ENCODE measurements at places on chromosomes 1 and 21.
A peak's percentile ranks its signal among the peaks of the same experiment; 100 is the strongest.

DNA sequence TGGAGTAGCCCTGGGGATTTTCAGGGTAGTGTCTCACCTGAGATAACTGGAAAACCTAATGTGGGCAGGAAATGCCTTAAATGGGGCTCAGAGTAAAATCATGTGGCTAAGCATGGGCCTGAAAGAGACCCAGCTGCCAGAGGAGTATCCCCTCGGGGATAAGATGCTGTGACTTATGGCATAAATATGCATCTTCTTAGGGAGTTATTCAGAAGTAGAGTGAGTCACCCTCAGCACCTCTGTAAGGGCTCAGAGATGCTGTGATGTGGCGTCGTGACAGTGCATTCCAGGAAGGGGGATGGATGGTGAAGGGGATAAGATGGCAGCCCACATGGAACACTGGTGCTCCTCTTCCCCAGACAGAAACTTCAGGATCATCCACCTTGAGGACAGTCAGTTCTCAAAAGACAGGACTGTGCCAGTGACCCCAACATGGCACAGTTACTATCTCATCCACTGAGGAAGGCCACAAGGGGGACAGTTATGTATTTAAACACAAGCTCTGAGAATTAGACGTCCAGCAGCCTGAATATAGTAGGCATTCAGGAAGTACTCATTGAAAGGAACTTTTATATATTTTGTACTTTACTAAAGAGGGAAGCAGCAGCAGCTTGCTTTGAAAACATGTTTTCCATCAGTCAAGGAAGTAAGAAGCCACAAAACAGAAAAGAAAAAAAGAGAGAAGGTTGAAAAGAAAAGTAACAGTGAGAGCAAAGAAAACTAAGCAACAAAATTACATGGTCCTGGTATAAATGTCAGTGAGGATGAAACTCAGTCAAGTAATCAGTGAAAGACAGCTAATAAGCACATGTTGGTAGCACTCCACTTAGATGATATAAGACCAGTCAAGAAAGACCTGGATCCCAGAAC is 8.3 kb downstream of the IL24 start:
- DNase-seq = peak; percentile 64

DNA sequence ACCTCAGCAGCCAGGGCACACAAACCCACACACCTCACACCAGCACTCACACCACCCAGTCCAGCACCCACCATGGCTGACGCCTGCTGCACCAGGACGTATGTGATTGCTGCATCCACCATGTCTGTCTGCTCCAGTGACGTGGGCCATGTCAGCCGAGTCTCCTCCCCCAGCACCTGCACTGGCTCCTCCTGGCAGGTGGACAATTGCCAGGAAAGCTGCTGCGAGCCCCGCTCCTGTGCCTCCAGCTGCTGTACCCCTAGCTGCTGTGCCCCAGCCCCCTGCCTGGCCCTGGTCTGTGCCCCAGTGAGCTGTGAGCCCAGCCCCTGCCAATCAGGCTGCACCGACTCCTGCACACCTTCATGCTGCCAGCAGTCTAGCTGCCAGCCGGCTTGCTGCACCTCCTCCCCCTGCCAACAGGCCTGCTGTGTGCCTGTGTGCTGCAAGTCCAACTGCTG is at the start of gene KRTAP10-8:
Gene KRTAP10-8, plus strand, starts transcription at position 51 of the 458 bp plus-strand sequence. Its CDS starts 22 bp downstream, at position 73.
- no peak for DNase-seq

- no peak for DNase-seq
Measured at GRCh38 chr1:61424382-61424781, 300.6 kb downstream of the TM2D1 start.

DNA sequence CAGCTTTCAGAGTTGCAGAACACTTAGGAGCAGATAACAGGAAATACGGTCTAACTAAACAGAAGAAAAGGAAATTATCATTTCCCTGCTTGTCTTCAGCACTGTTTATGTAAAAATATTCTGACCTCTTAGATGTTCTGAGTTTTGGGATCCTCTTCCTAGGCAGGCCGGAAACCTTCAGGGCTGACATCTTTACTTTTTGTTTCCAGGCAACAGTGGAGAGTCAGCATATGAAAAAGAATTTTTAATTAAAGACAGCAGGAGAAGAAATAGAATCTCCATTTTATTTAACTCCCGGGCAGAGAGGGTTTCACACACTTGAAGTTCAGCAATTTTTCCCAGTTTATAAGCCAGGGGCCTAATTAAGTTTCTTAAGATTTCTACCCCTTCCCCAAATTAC is 5.1 kb upstream of the RIPPLY3 start:
- DNase-seq = no peak

DNA sequence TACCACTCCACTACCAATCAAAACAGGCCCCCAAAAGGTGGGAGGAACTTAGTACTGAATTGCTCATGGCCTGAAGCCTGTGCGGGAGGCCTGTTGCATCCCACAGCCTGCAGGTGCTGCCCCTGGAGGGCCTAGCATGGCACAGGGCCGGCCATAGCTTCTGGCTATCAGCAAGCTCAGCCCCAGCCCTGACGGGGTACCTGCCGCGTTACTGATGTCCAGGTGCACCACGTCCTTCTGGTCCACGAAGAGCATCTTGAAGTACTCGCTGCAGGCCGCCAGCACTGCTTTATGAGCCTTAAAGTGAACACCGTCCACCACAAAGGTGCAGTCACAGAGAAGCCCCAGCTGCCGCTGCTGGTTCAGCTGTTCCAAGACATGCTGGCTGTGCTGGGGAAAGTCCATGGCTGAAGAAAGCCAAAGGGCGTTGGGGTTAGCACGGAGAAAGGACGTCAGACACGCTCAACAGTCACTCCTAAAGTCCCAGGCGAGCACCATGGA is 27.8 kb downstream of the ZBTB17 start:
- no peak for DNase-seq

Data from stimulated activated CD8-positive, alpha-beta memory T cell treated with anti-CD3 and anti-CD28 coated beads, Interleukin-4, amount 100 ng/mL, for 48 hours (primary cell).